ENCODE measurements at places on chromosomes 6 and 20.

DNA sequence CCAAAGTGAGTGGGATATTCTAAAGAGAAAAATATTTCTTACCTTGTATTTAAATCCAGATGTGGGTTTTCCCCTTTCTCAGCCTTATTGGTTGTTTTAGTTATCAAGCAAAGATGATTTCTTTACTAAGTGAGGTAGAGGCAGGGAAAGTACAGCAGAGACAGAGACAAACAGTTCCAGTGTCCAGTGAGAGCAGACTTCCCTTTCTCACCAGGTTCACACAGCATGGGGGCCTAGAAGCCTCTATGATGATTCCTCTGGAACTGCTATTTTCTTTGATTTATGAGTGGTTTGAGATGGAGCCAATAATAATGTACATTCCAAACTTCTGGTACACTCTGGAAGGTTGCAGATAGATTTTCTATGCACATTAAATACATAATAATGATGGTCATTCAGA lies 234.0 kb upstream of the MARCKS start:
- DNase-seq: no peak

DNA sequence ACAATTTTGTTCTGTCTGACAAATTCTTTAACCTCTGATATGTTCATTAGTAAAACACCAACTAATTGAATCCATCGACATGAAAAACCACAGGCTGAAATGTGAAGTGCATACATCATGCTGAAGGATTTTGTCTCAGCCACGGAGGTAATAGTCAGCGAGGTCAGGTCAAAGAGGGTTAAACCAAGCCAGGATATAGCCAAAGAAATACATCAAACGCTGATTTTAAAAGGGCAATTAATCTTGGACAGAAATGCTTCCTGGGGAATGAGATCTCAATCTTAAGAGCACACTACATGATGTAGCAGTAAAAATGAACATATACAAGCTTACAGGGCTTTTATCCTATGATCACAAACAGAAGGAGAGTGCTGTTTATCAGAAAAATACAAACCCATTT lies 106.7 kb downstream of the PRDM1 start:
- DNase-seq: no peak

GRCh38 chr6:40986364-40986763 lies 52.7 kb downstream of the UNC5CL start:
- no peak for DNase-seq

- no peak for DNase-seq
Measured at GRCh38 chr6:40183902-40184301, 249.6 kb upstream of the MOCS1 start.

- DNase-seq: no peak
Measured at GRCh38 chr6:80022803-80023202, 18.4 kb downstream of the TTK start.

- DNase-seq: peak; percentile 25
Measured at GRCh38 chr6:32148289-32149091, 3.2 kb downstream of the PRRT1 start.

GRCh38 chr6:157453131-157453530 lies 72.1 kb downstream of the ZDHHC14 start:
- no peak for DNase-seq

DNA sequence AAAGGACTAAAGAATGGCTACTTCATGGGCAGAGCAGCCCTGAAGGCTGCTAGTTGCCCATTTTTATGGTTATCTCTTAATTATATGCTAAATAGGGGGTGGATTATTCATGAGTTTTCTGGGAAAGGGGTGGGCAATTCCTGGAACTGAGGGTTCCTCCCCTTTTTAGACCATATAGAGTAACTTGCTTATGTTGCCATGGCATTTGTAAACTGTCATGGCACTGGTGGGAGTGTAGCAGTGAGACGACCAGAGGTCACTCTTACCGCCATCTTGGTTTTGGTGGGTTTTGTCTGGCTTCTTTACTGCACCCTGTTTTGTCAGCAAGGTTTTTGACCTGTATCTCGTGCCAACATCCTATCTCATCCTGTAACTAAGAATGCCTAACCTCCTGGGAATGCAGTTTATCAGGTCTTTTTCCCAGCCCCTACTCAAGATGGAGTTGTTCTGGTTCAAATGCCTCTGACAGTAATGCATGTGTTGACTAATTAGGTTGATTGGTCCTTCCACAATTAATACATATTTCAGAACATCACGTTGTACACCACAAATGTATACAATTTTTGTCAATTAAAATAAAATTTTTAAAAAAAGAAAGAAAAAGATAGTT lies 139.5 kb downstream of the PDE7B start:
- DNase-seq: no peak
